G401 (cell line): ENCODE measurements at places on chromosomes 2 and 18.

GRCh38 chr2:209095432-209095831 is 328.4 kb upstream of the MAP2 start:
- DNase-seq: no peak

GRCh38 chr18:36757081-36757480 is 71.7 kb downstream of the TPGS2 start:
- DNase-seq: peak; percentile 41

- DNase-seq: no peak
Observed at GRCh38 chr18:55783921-55784320, 195.9 kb upstream of the TCF4 start.

DNA sequence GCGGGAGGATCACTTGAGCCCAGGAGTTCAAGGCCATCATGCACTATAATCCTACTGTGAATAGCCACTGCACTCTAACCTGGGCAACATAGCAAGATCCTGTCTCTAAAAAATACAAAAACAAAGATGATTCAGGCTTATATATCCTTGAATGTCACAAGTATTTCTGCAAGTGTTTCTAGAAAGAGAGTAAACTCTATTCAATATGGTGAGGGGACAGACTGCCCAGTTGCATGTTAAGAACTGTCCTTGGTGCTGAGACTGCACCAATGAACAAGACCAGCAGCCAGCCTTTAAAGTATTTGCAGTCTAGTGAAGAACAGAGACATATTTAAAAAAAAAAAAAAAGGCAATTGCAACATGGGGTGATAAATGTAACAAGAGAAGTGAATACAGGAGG is 16.4 kb downstream of the MAP3K19 start:
- no peak for DNase-seq

- DNase-seq: no peak
Observed at GRCh38 chr2:74513605-74514367, 464 bp upstream of the TLX2 start.
